ENCODE measurements at places on chromosomes 3 and 15. TPM values are rescaled to one million over a fixed set of nuclear protein-coding genes. Genes with fewer than 3 reads are reported as not detected.

- no peaks in the 10 kb centered on the region for H3K27me3 ChIP-seq
- H3K27ac ChIP-seq = no peak overlapping the region
- no peak for DNase-seq
- no peaks in the 10 kb centered on the region for H3K36me3 ChIP-seq
- H3K4me3 ChIP-seq = no peak overlapping the region
- peaks cover 3% of the 10 kb centered on the region for H3K4me1 ChIP-seq
These were observed 396.7 kb downstream of the FOXP1 start for GRCh38 chr3:71186801-71187200.

PEX11A gene
- total RNA-seq = 10.1 TPM

WDR93 gene
- 1.2 TPM for total RNA-seq

FEZF2 gene
- not detected for total RNA-seq

CRYGS gene
- 4.0 TPM for total RNA-seq

All from lower lobe of right lung (tissue), 2 donors.